ENCODE measurements at places on chromosomes 6 and 20.

- DNase-seq = no peak
These were observed 69.0 kb downstream of the LYRM4 start for GRCh38 chr6:5191722-5192121.

GRCh38 chr20:62860924-62861691 lies 514 bp downstream of the TCFL5 start:
- DNase-seq = peak; percentile 62

DNA sequence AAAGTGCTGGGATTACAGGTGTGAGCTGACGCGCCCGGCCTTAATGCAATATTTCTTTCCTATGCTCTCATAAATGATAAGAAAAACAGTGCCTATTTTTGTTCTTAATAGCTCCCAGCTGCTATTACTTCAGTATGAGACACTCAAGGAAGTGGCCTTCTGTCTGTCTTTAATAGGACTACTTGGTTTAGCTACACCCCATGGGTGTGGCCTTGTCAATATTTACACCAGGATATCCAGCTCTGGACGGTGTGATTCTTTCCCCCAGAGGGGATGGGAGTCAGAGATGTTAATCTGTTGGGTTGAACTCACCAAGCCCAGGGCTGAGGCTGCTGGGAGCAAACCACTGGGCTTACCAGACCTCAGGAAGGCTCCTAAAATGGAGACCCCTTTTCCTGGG lies 134.2 kb downstream of the CEP57L1 start:
- DNase-seq = no peak

- no peak for DNase-seq
These were observed 50.1 kb downstream of the CYP24A1 start for GRCh38 chr20:54123587-54124180.

DNA sequence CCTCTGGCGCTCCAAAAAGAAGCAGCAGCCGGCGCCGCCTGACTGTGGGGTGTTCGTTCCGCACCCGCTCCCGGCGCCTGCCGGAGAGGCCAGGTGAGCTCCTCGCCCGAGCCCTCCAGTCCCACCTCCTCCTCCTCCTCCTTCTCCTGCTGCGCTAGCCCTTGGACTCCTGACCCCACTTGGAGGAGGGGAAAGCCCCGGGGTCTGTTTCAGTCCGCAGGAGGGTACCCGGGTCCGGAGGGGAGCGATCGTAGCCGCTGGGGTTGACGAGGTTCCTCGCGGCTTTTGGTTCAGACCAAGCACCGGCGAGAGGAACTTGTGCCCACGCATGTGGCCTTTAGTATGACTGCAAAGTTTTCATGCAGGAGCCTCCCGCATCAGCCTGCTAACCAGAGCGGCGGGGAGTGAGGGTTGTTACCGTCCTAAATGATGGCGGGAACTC lies 493 bp downstream of the CRYBG1 start:
- DNase-seq = peak; percentile 63

GRCh38 chr6:110331816-110332215 lies 26.3 kb downstream of the METTL24 start:
- DNase-seq = no peak

- no peak for DNase-seq
These were observed 54.7 kb upstream of the CDKAL1 start for GRCh38 chr6:20479526-20479925.

DNA sequence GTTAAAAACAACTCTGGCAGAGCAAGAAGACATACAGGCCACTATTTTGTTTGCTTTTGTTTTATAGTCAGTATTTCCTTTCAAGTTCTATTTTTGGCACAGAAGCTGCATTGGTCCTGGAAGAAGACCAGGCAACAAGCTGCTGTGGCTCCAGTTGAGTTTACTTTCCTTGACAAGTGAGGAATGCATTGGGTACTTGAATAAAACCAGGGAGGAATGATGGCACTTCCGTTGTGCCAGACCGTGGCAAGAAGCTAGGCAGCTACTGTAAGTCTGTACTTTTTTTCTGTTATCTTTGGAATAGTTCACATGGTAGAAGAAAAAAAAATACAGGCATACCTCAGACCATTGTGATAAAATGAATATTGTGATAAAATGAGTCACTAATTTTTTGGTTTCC lies 66.3 kb downstream of the NCOA3 start:
- no peak for DNase-seq

DNA sequence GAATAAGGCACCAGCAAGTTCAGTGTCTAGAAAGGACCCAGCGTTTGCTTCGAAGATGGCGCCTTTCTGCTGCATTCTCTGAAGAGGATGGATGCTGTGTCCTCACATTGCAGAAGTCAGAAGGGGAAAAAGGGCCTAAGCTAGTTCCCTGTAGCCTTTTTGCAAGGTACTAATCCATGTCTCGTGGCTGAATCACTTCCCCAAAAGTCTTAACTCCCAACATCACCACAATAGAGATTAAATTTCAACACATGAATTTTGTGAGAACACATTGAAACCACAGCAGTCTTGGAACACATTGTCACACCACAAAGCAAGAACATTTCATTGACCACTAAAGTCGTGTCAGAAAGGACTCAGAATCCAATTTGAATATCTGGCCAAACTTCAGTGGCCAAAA lies 42.1 kb downstream of the KLHL31 start:
- peak; percentile 79 for DNase-seq

- DNase-seq = no peak
These were observed 613.7 kb upstream of the FLRT3 start for GRCh38 chr20:14951105-14951504.

DNA sequence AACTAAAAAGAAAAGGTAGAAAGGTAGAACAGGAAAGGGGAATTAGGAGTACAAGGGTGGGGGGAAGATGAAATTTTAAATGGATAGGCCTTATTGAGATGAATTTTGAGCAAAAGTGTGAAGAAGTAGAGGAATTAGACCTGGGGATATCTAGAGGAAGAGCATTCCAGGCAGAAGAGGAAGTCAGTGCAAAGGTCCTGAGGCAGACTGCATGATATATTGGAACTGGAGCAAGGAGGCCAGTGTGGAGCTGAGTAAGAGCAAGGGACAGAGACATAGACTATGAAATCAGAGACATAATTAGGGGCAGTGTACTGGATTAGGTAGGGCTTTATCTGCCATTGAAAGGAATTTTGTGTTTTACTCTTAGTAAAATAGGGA lies 40.4 kb downstream of the MAPK14 start:
- peak; percentile 22 for DNase-seq

DNA sequence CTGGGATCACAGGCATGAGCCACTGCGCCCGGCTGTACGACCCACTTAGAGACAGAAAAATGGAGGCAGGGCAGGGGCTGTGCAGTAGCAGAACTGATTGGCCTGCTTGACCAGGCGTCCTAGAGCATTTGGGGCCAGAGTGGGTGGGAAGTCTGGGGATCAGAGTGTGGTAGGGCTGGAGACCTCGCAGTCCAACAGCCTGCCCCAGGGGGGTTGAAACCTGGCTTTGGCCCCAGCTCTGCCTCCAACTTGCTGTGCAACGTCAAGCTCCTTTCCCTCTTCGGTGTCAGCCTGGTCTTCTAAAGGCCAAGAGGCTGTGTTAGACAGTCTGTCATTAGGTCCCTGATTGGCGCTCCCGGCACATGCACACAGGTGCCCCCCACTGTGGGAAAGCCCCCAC lies 15.3 kb upstream of the SPDEF start:
- DNase-seq = no peak

GRCh38 chr6:150303256-150303655 lies 65.6 kb upstream of the IYD start:
- DNase-seq = no peak
